Neural crest cell (in vitro differentiated cells): ENCODE measurements at places on chromosomes 12 and 14. TPM values are rescaled to one million over a fixed set of nuclear protein-coding genes. Genes with fewer than 3 reads are reported as not detected.

- no peak for DNase-seq
Observed at GRCh38 chr14:22338917-22339715, 249.9 kb downstream of the DAD1 start.

GRCh38 chr12:18461758-18462157, 200.4 kb downstream of the PIK3C2G start:
- no peak for DNase-seq

DNA sequence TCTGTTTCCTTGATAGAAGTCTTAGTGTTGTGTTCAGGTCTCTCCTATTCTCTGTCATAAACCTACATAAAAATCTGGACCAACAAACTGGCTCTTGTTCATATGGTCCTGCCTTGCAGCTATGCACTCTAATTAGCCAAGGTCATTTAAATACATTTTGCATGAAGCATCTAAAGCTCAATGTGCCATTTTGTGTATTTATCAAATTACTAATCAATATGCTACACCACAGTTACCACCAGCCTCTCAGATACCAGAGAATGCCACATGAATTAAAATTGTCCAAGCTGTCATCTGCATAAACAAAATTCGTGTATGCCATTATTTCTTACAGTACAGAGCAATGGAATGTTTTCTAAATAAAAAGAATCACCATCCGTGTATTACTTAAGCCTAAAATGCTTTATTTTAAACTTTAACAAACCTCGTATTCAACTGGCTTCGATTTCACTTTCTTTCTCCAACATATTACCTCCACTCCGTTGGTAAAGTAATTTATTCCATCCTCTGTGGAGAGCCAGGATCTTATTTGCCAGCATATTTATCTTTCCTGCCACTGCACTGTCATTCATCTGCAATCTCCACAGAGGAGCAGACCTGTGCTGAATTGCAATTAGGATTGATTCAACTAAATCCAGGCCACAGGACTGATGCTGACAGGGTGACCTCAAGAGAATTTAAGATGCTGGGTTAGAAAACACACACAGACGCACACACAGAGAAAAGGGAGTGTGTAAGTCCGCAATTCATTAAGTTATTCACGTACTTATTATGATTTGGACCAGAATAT, 284.1 kb upstream of the FOXG1 start:
- no peak for DNase-seq

DNA sequence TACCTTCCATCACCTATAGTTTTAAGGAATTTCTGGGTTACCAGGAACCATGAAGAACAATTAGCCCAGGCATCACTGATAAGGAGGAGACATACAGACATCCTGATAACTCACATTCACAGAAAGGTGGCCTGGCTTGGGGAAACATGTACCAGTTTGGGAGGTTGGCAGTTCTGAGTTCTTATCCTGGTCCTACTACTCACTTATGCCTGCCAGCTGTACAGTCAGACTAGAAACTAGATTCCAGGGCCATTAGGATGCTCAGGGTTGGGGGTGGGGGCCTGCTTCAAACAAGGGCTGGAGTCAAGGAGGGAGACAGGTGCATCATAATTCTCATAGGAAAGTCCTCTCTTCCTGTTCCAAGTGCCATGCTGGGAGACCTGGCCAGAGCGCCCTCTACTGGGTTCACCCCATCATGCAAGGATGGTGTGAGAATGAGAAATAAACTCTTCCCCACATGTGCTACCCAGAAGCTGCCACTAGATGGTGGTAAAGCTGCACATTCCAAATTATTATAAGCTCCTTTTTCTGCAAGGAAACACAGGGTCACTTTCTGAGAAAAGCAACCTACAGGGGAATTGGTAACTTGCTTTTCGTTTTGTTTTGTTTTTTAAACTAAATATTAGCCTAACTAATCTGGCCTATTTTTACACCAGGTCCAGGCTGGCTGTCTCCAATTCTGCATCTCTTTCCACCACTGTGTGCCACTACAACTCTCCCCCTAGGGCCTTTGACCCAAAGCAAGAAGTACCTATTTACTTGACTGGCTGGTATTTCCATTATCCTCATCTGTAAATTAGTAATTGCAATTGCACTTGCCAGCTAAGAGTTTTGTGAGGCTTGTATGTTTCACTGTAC, 14.5 kb downstream of the OAS2 start:
- peak; percentile 50 for DNase-seq

- DNase-seq: peak; percentile 83
Observed at GRCh38 chr14:35814371-35815005, 5.4 kb upstream of the RALGAPA1 start.

DNA sequence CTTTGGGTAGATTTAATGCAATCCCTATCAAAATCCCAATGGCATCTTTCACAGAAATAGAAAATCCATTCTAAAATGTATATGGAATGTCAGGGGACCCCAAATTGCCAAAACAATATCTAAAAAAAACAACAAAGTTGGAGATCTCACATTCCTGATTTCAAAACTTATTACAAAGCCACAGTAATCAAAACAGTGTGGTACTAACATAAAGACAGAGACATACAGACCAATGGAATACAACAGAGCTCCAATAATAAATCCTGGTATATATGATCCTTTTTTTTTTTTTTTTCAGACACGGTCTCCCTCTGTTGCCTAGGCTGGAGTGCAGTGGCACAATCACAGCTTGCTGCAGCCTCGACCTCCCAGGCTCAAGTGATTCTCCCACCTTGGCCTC, 4.7 kb downstream of the TMBIM4 start:
- no peak for DNase-seq

DNA sequence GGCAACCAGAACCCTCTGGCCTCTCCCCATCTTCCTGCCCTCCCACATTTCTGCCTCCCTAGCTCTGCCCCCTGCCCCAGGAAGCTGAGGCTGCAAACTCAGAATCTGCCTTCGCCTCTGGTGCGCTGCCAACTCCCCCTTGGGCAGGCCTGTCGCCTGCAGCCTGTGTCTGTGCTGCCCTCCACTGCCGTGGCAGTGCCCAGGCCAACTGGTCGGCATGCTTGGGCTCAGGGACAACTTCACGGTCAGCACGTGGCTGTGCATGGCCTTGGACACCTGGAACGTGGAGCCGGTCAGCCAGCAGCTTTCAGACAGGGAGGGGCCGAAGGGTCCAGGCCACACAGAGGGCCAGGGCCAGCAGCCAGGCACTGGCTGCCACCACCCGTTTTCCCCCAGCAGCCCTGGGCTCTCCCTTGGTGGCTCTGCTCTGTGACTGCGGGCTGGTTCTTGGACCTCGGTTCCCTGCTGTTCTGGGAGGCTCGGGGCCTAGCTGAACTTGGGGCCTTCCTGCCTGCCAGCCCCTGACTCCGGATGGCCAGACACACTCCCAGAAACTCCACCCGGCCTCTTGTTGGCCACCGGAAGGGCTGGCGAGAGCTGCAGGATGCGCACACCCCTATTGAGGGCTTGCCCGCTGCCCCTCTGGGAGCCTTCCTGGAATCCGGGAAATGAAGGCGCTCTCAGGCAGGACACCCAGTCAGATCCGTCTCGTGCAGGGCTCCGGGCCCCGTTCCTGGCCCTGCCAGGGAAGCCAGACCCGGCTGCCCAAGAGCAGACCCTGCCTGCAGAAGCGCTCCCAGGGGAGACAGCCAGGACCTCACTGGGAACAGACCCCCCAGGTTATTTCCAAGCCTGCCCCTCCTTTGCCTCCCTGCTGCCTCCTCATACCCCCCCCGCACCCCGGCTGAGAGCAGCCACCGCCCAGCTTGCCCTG, 34.2 kb upstream of the PPP1R13B start:
- DNase-seq: no peak

DNA sequence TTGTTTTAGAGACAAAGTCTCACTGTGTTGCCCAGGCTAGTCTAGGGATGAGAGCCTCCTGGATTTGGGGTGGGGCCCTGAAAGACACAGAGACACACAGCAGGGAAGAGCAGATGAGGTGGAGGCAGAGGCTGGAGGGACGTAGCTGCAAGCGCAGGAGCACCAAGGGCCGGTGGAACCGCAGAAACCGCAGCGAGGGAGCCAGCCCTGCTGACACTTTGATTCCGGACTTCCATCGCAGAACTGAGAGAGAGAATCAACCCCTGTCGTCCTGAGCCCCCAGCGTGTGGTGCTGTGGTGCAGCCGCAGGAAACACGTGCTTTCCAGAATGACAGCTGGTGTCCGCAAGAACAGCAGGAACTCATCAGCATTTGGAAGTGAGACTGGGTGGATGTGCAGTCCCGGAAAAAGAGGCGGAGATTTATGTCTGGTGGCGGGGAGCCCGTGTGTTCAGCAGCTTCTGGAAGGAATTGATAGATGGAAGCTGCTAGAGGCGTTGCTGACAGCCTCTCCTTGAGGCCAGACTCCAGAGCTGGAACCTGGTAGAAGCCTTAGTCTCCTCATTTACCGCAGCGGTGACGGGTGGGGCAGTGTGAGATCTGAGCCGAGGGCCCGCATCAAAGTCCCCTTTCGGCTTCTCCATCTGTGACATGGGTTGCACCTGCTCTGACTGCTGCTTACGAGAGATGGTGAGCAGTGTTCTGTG, 21.9 kb upstream of the KLC1 start:
- DNase-seq: peak; percentile 29

- no peak for DNase-seq
Observed at GRCh38 chr14:71905031-71905430, 27.2 kb upstream of the RGS6 start.

- no peak for DNase-seq
Observed at GRCh38 chr12:16613199-16613598, 7.2 kb upstream of the LMO3 start.

DNA sequence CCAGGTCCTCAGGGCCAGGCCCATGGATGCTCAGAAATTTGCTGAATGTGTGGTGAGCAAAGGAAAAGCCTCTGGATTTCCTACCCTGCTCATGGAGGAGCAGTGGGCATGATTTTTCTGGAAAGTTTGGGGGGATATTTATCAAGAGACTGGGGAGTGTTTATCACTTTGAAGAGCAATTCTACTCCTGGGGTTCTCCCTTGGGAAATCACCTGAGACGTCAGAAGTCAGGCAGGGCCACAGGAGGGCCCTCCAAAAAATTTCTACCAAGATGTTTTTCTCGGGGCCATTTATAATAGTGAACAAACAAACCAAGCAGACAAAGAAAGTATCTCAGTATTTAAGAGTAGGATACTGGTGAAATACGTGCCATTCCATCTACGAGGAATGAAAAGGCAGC, 20.1 kb upstream of the EIF2B2 start:
- DNase-seq: no peak

- DNase-seq: no peak
Observed at GRCh38 chr12:18651525-18651924, 86.3 kb downstream of the PLCZ1 start.

DNA sequence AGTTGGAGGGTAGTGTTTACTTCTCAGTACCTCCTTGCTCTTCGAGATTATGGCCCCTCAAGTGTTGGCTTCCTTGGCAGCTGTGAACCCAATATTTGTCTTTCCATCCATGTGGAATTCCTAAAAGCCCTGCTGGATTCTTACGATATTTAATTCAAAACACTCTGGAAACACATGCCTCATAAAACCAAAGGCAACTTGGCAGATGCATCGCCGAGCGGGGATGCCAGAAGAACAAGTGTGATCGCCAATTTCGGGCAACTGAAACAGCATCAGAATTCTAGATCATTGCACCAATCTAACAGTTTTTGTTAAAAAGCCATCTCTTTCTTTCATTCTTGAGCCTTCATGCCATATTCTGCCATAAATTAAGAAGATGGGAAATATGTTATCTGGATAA, 934.4 kb downstream of the AACS start:
- DNase-seq: no peak

- DNase-seq: no peak
Observed at GRCh38 chr12:96335270-96335669, 65.0 kb downstream of the CDK17 start.

DNA sequence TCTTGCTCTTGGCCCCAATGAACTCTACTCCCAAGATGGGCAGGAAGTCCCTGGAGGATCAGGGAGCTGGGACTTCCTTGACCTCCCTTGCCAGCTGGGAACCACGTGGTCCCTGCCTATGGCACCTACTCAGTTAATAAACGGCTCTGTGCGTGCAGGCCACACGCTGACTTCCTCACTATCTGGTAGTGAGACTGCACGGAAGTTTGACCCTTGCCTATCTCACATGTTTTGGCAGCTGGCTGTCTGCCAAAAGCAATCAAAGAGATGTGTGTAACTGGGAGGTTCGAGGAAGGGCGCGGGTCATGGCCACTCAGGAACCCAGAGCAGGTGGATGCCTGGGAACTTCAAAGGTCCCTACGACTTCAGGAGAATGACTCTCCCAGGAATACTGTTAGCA, 57.9 kb downstream of the RFLNA start:
- no peak for DNase-seq

DNA sequence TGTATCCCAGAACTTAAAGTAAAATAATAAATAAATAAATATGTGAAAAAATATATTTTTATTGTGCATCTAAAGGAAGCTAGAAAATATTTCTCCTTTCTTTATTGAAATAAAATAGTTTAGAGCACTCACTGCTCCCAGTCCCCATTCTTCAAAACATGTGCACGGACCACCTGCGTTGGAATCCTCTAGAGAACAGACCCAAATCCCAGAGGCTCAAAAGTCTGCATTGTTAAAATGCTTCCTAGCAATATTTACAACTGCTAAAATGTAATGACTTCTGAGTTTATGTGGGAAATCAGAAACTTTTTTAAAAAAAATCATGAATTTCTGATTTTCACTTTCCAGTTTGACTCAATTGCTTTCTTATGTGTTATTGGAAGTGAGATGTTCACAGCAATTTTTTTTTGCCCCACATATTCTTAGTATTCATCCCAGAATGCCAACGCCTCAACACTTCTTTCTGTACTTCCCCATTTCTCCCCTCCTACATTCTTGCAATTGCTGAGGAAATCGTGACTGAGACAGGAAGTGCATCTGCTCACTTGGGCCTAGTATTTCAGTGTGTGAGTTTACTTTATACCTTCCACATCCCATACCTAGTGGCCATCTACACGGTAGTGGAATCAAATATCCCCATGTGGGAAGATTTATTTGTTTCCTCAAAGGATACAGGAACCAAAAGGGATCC, 116.0 kb upstream of the FLRT2 start:
- DNase-seq: no peak

- peak; percentile 53 for DNase-seq
Observed at GRCh38 chr14:21978184-21978998, 304.8 kb upstream of the OR4E1 start.

DNA sequence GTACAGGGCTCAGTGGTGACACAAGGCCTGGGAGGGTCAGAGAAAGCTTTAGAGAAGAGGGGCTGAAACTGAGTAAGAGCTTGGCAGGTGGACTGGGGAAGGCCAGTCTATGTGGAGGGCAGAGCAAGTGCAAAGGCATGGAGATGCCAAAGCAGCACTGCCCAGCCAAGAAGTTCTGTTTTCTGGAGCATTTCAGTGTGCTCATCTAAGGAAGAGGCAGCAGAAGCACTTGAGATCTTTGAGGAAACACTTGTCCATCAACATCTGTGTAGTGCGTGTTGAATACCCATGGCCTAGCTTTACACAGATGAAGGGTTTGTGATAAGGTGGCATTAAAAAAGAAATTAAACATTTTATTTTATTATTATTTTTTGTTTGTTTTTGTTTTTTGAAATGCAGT, 52.8 kb downstream of the FOS start:
- no peak for DNase-seq

- DNase-seq: no peak
Observed at GRCh38 chr12:57165741-57166140, 18.3 kb upstream of the LRP1-AS start.

The BMP4 gene
- 1.1 and 1.3 TPM in 2 replicates for total RNA-seq

The KCTD10 gene
- 58.4 and 66.4 TPM in 2 replicates for total RNA-seq

The DDN gene
- total RNA-seq: 0.51 and 0.64 TPM in 2 replicates

The KRT5 gene
- total RNA-seq: not detected in 2 replicates

The CAPZA3 gene
- total RNA-seq: not detected in 2 replicates

The WNT5B gene
- 14.0 and 14.2 TPM in 2 replicates for total RNA-seq

The ASB2 gene
- total RNA-seq: 3.0 and 3.5 TPM in 2 replicates

The NDRG2 gene
- 13.7 and 17.4 TPM in 2 replicates for total RNA-seq

The OTX2 gene
- 0.77 and 0.84 TPM in 2 replicates for total RNA-seq
